ENCODE measurements at places on chromosomes 5 and 9.

- DNase-seq: no peak
These were observed 18.9 kb downstream of the OGN start for GRCh38 chr9:92385477-92385876.

DNA sequence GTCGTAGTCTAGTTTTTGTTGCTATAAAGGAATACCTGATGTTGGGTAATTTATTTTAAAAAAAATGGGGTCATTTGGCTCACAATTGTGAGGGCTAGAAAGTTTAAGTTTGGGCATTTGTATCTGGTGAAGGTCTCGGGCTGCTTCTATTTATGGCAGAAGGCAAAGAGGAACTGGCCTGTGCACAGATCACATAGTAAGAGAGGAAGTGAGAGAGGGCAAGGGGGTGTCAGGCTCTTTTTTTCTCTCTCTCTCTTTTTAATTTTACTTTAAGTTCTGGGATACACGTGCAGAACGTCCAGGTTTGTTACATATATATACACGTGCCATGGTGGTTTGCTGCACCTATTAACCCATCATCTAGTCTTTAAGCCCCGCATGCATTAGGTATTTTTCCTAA is 453.3 kb downstream of the DIRAS2 start:
- DNase-seq: no peak

DNA sequence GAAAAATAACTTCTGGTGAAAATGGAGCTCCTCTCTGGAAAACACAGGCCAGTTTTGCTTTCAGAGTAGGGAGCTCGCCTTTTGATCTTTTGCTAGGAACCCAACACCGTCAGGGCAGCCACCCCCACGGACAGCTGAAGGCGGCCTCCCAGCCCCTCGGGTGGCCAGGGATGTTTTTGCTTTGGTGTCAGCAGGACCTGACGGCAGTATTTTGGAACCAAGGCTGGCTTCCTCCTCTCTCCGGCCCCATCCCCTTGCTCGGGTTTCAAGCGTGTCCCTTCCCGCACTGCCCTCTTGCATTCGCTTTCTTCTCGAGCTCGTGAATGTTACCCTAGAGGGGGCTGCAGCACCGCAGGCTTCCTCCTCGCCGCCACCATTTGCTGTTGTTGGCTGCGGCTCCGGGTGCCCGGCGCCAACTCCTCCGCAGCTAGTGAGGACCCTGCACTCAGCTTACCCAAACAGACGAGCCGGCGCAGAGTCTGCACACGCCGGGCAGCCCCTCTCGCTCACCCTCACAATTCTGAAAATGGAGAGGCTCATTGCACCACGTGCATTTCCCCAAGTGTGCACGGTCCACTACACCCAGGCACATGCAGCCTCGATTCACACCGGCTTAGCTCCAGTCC is 35.5 kb upstream of the ADAMTSL1 start:
- DNase-seq: no peak

- no peak for DNase-seq
These were observed 44.5 kb downstream of the TRIO start for GRCh38 chr5:14187660-14188059.

DNA sequence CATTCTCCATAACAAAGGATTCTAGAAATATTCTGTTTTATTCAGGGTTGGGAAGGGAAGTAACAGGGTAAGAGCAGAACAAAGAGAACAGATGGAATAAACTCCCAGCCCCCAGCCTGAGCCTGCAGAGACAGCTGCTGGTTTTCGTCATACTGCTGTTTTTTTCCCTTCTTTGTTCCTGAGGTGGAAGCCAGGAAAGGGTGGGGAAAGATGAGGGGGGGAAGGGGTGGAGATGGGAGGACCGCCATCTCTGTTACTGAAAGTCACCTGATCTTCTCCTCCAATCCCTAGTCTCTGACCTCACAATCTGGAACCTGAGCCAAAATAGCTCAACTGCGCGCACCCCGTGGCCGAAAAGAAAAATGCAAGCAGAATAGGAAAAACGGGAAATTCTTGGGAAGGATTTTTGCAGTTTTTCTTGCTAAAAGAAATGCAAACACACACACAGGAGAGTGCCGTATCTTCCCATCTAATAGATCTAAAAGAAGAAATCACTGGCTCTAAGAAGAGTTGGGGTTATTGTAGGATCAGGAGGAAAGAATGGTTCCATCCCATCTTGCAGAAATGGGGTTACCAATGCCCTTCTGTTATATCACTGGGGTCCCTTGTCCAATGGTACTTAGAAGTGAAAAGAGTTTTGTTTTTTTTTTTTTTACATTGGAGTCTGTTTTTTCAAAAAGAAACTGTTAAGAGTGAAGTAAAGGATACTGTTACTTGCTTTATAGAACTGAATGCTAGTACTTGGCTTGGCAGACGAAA is 57.9 kb downstream of the DIAPH1 start:
- DNase-seq: no peak

DNA sequence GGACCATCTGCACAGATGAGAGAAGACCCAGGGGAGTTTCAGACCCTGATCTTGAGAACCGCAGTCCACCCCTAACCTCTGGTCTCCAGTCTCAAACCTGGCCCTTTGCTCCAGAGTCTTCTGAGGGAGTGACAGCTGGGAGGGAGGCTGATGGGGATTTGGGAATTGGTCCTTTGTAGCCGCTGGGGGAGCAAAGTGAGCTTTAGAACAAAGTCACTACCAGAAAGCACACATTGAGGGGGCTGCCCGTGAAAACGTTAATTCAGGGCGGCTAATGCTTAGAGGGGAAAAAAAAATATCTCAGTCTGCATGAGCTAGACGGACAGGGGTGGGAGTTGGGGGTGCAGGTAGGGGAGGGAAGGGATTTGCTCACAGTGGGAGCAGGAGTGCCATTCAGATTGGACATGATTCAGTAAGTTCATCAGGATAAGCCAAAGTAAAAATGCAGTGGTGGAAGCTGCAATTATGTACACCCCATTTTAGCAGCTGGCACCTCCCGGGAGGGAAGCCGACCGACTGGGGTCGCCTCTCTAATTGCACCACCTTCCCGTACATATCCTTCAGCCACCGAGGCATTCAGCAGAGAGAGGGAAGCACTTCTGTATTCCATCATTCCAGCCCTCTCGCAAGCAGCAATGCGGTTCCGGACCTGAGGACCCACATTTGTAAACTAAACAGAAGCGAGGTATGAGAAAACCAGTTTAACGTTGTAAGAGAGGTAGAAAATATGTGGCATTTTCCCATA is 123.4 kb upstream of the RETREG1 start:
- no peak for DNase-seq

GRCh38 chr5:173614591-173614990 is 1.9 kb downstream of the BOD1 start:
- DNase-seq: no peak

- DNase-seq: no peak
These were observed 79.0 kb upstream of the RNF38 start for GRCh38 chr9:36479101-36479500.

GRCh38 chr9:127554966-127555839 is 56.9 kb upstream of the STXBP1 start:
- DNase-seq: no peak

DNA sequence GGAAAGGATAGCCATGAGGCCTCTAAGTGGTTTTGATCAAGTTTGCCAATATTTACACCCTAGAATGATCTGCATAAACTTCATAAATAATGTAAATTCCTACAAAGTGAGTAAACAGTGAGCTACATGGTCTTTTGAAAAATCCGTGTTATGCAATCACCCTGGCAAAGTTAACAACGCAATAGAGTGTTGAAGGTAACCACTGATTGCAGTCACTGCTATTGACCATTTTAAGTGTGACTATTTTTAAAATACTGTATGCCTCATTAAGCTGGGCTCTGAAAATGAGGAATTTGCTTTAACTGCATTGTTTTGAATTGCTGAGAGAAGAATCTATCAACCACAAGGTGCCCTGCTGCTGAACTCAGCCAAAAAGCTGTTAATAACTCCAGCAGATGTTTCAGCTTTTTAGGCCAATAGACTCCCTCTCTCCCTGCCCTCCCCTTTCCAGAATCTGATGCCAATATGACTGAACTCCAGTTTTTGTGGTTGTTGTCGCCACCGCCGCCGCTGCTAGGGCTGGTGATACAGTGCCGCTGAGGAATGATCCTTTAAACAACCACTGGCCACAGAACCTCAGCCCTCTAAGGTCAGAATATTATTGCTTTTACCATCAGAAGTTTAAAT is 35.3 kb upstream of the SMARCA2 start:
- DNase-seq: no peak

- no peak for DNase-seq
These were observed 2.9 kb upstream of the SLC4A9 start for GRCh38 chr5:140356853-140357725.

DNA sequence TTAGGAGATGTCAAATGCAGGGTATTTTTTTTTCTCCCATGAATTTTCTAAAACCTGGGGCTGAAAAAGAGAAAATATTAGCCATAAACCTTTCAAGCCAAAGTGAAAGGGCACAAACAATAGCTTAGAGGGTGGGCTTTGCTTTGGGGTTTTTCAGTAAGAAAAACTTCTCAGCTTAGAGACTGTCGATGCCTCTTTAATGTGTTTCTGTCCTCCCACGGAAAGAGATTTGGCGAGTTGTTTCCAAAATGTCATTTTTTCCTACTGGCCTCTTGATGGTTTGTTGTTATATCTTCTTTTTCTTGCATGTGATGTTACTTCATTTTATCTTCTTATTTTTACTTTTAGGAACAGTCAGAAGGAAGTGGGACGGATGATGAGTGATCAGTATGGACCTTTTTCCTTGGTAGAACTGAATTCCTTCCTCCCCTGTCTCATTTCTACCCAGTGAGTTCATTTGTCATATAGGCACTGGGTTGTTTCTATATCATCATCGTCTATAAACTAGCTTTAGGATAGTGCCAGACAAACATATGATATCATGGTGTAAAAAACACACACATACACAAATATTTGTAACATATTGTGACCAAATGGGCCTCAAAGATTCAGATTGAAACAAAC is 177.3 kb downstream of the SMARCA2 start:
- no peak for DNase-seq

DNA sequence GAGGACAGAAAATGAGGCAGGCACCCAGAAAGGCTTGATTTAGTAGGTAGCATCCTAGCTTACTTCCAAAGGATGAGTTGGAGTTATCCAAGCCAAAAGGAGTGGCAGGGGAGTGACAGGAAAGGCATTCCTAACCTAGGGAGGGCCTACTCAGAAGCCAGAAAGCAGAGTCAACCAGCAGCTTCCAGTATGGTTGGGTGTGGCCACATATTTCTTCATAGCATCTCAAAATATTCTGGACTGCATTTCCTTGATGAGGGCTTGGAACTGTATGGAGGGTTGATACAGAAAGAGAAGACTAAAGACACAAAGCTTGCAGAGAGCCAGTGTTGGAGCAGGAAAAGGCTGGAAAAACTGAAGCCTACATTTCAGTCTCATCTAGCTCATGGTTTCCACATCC is 656.8 kb upstream of the DMAC1 start:
- DNase-seq: no peak

DNA sequence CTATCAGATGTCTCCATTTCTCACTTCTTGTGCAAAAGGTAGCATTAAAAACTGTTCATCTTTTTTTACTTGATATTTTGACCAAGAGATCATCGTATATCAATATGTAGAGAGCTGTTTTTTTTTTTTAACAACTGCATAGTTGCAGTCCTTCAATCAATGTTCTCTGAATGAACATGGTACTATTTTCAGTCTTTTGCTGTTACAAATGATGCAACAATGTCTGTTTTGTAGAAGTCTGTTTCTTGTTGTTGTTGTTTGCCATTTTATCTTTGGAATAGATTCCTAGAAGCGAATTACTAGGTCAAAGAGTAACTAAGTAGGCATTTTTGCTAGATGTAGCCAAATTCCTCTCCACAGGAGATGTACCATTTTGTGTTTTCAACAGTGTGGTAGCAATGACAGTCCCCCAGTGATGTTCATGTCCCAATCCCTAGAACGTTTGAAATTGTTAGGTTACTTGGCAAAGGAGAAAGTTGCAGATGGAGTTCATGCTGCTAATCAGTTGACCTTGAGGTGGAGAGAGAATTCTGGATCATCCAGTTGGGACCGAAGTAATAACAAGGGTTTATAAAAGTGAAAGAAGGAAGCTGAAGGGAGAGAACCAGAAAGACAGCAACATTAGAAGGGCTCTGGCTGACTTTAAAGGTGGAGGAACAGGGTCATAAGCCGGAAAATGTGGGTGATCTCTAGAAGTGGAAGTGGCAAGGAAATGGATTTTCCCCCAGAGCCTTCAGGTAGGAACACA is 6.3 kb downstream of the MTREX start:
- DNase-seq: no peak

- no peak for DNase-seq
These were observed 576.3 kb downstream of the PDE4D start for GRCh38 chr5:59317023-59317773.

- no peak for DNase-seq
These were observed 19.9 kb upstream of the ZSWIM6 start for GRCh38 chr5:61311836-61312808.

- no peak for DNase-seq
These were observed 29.7 kb upstream of the FAM169A start for GRCh38 chr5:74895906-74896305.

DNA sequence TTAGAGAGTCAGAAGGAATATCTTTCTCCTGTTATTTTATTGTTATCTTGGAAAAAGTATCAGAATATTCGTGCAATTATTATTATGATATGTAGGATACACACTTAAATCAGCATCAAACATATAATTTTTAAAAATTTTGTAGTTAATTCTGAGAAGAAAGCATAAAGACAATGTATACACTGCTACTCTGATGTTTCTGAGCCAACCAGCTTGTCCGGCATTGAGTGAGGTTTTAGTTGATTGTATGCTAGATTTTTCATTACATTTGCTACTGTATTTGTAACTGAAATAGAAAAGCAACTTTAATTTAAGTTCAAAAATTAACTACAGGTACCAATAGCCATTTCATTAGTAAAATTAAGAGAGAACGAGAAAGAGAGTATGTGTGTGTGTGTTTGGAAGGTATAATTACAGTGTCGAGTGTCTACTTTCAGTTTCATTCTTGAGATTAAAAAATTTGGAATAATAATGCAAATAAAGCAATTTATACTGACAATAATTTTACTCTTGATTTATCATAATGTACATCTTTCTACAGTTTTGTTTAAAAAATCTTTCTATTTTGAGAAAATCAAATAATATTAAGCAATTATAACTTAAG is 160.4 kb upstream of the CDH12 start:
- DNase-seq: no peak

GRCh38 chr5:22649074-22649473 is 204.1 kb downstream of the CDH12 start:
- DNase-seq: no peak

- no peak for DNase-seq
These were observed 152.2 kb upstream of the SLC12A2 start for GRCh38 chr5:127931396-127931795.

DNA sequence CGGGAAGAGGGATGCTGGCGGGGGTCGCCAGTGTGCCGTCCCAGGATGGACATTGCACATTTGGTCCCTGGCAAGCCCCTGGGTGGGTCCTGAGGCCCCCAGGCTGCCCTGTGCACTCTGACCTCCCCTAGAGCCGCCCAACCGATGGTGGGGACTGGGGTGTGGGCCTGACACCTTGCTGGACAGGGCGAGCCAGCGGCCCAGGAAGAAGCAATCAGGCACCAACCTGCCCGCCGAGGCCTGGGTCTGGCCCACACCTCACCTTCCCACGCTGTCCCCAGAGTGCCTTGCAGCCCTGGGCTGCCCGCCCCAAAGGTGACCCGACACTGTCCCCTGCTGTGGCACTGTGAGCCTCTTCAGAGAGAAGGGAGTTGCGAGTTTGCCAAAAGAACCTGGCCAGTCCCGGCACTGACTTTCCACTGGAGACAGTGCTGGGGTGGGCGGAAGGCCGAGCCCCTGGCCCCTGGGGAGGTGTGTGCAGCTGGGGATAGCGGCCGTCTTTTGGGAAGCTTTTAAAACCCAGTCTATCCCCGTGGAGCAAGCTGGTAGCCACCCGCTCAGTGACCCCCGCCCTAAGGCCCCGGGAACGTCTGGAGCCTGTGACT is 12.0 kb upstream of the NRARP start:
- DNase-seq: no peak

- no peak for DNase-seq
These were observed 23.4 kb upstream of the ORM1 start for GRCh38 chr9:114299286-114300152.

All from activated CD8-positive, alpha-beta memory T cell treated with anti-CD3 and anti-CD28 coated beads for 1 hour (primary cell).